ENCODE measurements at places on chromosomes 1 and 21. TPM values are rescaled to one million over a fixed set of nuclear protein-coding genes. Genes with fewer than 3 reads are reported as not detected.

SPRR3 gene
- total RNA-seq: not detected

DNALI1 gene
- 2.9 TPM for total RNA-seq

DNA sequence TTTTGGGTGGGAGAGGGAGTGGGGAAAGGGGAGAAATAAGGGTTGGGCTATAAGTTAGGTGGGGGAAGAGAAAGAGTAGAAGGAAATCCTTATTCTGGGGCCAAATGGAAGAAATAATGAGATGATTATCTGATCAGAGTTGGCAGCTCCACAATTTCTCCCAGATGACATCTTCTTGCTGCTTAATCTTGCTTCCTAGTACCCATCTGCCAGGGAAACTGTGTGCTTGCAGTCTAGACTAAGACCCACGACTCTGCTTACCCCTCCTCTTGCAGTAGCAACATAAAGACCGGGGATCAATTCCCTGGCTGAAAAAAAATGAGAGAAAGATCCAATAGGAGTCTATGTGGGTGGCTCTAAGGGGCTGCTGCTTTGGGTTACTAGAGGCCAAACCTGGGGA, 95.6 kb downstream of the PAPPA2 start:
- no peak for DNase-seq

GRCh38 chr1:222060210-222060916, 318.5 kb upstream of the DUSP10 start:
- no peak for DNase-seq

GRCh38 chr1:1954831-1955441, 35.9 kb upstream of the TMEM52 start:
- no peak for DNase-seq

All from frontal cortex (tissue), 4 donors.